Activated naive CD8-positive, alpha-beta T cell treated with anti-CD3 and anti-CD28 coated beads for 36 hours (primary cell): ENCODE measurements at places on chromosomes 4 and X. TPM values are rescaled to one million over a fixed set of nuclear protein-coding genes. Genes with fewer than 3 reads are reported as not detected.

The VCX3B gene
- total RNA-seq = not detected

The NSUN7 gene
- total RNA-seq = 0.19 TPM

The NAAA gene
- total RNA-seq = 31.9 TPM

The PQBP1 gene
- total RNA-seq = 85.7 TPM

The PARM1 gene
- 0.04 TPM for total RNA-seq

The PPP4R3C gene
- total RNA-seq = not detected

The ARFIP1 gene
- total RNA-seq = 12.1 TPM

The ZCCHC12 gene
- total RNA-seq = 0.16 TPM

The PLK4 gene
- total RNA-seq = 47.5 TPM

The SUPT20HL2 gene
- total RNA-seq = not detected

The RPS6KA6 gene
- total RNA-seq = 0.33 TPM

The FLNA gene
- total RNA-seq = 696 TPM

The UGT2A3 gene
- total RNA-seq = not detected

The FAM9C gene
- not detected for total RNA-seq
